Foreskin keratinocyte (primary cell): ENCODE measurements at places on chromosomes 4 and X.

DNA sequence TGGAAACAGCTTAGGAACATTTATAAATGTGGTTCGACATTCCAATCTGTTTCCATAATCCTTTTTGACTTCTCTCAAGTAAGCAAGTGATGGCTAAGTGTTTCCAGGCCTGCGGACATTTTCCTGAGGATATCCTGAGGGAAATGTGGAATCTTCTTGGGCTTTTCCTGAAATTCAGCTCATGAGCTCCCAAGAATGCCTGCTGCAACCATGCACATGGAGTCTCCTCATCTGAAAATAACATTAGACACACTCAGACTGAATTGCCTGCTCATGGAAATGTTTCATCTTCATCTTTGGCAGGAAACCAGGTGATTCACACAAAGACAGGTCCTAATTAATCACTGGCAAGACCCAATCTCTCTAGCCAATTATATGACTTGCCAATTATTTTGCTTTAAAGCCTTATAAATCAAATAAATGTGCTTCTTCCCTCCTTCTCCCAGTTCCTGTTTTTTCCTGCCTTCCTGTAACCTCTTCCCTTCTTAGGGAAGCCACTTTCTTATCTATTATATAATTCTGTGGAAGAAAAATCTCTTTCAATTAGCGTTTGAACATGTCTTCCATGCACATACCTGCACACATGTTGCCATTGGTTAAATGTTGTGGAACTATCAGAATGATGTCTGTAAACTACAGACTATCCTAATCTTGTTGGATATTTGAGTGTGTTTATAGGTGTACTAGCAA is 104.6 kb upstream of the MXRA5 start:
- peak; percentile 56 for DNase-seq

DNA sequence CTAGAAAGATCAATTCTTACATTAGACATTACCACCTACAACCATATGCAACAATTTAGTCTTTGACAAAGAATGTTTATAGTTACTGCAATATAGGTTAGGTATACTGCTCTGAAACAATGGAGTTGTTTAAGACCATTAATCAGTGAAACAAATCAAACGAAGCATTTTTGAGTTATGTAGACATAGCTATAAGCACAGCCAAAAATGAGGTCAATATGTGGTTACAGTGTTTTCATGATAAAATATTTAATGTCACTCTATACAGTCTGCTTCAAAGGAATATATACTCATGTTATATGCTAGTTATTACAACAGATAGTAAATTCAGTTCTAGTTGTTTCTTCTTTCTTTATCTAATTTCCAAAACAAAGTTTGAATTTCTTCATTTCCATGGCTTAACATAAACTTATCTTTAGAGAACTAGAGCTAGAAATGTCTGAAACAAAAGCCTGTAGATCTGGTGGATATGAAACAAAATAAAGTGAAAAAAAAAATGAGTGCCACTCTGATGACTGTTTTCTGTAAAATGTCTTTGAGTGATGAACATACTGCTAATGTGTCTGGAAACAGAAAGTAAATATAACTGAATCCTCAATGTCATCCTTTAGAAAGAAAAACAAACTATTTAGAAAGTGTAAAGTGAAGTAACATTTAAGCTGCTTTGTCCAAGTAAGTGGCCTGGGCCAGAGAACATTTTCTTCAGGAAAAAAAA is 809.0 kb downstream of the FAT4 start:
- no peak for DNase-seq

DNA sequence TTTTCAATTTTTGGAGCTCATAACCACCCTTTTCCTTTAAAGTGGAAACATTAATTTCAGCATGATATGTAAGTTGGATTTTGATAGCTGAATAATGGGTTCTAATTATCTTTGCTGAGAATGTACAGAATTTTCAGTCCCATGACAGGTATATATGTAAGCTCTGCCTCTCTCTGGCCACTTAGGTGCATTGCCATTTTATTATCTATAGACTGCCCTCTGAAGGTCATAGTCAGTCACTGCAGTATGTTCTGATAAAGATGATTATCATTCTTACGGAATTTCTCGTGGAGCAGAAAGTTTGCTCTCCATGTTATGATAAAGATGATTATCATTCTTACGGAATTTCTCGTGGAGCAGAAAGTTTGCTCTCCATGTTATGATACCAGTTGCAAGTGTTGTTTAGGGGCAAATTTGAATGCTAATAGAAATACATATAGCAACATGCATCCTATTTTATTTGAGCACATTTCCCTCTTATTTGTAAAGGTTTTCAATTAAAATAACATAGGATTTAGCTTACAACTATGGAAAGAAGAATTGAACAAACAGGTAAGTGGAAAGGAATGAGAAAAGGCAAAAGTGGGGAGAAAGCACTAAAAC is 10.4 kb downstream of the AFP start:
- DNase-seq: no peak

DNA sequence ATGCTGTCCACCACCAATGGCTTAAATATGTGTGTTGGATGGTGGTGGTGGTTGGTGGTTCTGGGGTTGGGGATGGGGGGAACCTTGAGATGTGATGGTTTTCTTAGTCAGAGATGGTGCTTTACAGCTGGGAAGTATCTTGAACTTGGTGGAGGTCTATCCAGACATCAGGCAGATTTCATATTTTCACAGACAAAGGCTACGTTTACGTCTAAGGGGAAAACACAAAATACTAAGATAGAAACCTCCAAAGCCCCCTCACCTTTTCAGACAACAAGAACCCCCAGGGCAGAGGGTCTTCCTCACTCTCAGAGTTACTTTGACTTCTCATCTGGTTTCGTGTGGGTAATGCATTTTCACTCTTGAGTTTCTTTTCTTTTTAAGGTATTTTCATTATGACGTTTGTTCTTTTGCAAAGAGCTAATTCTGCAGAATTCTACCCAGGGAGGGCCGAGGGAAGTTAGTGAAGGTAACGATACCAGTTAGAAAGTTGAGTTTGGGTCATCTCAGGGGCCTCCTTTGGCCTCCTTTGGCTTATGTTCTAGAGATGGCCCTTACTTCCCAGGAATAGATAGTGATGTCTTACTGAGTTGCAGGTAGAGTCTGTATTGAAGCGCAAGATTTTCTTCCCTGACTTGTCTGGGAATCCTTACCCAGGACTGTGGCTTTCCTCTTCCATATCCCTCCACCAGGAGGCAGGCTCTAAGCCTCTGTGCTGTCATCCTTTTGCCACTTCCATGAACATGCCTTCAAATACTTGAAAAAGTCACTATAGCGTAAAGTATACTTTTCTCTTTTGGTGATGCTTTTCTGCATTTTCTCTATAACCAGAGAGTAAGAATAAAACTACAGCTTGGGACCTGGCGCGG is 31.9 kb downstream of the RHOH start:
- no peak for DNase-seq

- no peak for DNase-seq
These were observed 156.9 kb downstream of the AFAP1 start for GRCh38 chr4:7782783-7783182.

DNA sequence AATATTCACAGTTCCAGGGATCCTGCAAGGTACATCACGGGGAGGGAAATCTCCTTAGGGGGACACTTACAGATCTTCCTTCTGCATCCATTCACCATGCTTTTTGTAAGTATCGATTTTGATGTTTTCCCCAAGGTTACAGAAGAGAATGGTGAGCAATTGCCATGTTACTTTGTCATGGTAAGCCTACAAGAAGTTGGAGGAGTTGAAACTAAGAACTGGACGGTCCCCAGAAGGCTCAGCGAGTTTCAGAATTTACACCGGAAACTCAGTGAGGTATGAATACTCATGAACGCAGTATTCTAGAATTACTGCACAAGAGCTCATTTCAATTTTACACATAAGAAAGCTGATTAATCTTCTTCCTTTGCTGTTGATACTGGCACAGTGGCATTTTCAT is 53.9 kb downstream of the LRP2BP start:
- no peak for DNase-seq

GRCh38 chrX:10944136-10944885 is 166.8 kb upstream of the HCCS start:
- DNase-seq: no peak

- peak; percentile 45 for DNase-seq
These were observed 11.2 kb upstream of the TAB3 start for GRCh38 chrX:30900227-30900626.

DNA sequence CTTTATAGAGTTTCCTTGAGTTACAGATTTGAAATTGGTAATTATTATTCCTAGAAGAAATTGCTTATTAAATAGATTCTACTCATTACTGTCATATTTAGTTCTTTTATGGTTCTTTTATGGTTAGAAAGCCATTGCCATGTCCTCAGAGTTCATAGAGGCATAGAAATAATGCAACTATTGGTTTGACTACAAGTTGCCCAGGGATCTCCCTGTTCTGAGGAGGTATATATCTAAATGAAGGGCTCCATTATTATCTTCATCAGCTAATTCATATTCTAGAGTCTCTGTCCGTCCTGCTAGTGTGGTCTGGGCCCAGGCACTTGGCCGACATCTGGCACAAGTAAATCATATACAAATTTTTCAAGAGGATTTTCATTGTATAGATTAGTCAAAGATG is 535.7 kb downstream of the PPP4R3C start:
- no peak for DNase-seq

DNA sequence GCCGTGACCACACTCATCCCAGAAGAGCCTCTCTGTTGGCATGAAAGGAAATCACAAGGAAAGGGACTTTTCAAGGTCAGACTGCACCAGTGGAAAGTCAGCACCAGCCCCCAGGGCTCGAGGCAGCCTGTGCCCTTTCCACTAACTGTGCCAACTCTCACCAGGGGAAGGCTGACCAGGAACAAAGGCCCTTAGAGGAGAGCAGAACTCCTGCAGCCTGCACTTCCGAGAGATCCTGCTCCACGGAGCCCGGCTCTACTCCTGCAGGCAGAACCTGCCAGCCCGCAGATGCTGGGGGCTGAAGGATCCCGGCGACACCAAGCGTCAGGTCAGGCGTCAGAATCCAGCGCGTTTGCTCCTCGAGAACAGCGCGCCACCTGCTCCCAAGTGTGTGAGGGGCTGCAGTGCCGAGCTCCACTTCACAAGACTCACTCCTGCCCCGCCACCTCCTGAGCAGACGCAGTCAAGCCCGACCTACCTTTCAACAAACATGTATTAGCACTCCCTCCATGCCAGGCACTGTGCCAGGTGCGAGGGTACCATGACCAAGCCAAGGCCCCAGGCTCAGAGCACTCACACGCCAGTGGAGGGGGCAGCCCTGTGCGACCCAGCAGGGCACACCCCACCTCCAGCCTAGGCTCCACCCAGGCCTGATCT is 13.6 kb upstream of the HELT start:
- DNase-seq: no peak

DNA sequence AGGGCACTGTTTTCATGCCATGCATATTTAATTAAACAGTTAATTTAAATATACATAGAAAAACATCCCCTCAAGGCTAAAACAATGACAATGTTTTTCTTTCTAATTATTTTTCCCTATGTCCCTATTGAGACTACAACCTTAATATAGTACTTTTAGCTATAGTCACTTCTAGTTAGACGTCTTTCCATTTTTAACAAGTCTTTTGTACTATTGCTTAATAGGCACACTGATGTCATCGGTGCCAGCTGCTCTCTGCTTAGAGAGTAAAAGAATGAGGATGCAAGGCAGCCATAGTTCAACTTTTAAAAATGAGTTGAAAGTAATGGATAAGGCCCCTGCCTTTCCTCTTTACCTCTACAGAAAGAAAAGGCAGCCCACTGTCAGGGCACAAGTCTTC is 191.1 kb downstream of the KCTD8 start:
- DNase-seq: no peak

GRCh38 chrX:153674219-153674851 is 722 bp upstream of the PNCK start:
- DNase-seq: no peak

DNA sequence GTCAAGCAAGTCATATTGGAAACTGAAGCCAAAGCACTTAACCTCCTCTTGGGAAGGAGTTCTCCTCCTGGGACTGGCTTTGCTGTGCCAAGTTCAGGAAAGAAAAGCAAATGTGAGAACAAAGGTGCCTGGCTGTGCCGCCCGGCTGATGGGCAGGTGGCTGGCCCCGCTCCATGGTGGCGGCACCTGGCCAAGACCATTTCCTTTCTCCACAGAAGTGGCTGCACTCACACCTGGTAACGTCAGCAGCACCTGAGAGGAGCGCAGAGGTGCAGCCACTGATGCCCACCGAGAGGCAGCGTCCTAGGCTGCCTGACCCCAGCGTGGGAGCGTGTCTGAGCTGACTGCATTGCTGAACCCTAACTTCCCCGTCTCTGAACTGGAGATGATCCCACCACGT is 54.3 kb downstream of the DCTD start:
- no peak for DNase-seq

GRCh38 chrX:114344756-114345349 is 239.0 kb upstream of the HTR2C start:
- DNase-seq: peak; percentile 2

GRCh38 chr4:5609306-5610007 is 98.9 kb downstream of the EVC2 start:
- DNase-seq: no peak

DNA sequence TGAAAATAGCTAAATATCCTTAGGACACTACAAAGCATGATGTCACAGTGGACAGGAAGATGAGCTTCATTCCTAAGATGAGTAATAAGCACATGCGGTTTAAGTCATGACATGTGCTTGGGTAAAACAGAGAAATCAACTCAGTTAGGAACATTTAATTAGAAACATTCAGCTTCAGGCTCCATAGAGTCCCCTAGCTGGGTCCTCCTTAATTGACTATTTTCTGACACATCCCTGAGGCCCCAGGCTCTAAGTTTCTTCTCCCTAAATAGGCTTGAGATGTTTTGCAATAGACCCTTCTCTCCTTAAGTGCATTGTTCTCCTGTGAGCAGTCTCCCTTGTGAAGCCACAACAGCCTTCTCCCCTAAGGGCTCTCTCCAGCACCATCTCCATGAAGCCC is 70.4 kb upstream of the ANXA3 start:
- DNase-seq: peak; percentile 58

GRCh38 chr4:165048170-165048569 is 5.5 kb upstream of the TRIM75 start:
- DNase-seq: no peak

GRCh38 chrX:70338290-70338689 is 48.4 kb downstream of the KIF4A start:
- DNase-seq: no peak
